ENCODE measurements at places on chromosomes 5 and 9.

DNA sequence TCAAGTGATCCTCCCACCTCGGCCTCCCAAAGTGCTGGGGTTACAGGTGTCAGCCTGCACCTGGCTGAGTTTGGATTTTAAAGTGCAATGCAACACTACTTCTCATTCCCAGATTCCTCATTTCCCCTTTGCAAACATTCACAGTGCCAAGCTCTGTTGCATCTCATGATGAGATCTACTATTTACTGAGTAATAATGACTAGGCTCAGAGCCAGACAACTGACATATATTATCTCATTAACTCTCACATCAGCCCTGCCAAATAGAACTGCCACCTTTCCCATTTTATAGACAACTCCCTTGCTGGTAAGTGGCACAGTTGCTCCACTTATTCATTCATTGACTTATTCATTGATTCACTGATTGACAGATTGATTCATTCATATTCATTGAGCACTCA lies 7.0 kb downstream of the PDE6A start:
- DNase-seq = no peak

DNA sequence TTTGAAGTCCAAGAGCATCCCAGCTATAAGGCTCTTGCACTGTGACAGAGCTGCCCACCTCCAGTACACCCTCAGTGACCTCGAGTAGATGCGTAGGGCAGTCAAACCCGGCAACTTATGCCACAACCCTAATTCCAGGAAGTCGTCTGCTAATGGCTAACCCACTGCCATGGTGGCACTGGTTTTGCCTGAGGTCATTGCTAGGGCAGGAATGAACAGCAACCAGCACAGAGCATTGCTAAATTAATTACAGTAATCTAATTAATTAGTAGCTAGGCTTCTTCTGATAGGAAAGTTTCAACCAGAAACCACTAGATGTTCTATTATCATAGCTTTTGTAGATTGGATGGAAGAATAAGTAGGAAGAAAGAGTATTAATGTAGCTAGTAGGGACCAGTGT lies 122.8 kb downstream of the DPYSL3 start:
- no peak for DNase-seq

- no peak for DNase-seq
Observed at GRCh38 chr9:13270734-13271133, 8.8 kb downstream of the MPDZ start.

DNA sequence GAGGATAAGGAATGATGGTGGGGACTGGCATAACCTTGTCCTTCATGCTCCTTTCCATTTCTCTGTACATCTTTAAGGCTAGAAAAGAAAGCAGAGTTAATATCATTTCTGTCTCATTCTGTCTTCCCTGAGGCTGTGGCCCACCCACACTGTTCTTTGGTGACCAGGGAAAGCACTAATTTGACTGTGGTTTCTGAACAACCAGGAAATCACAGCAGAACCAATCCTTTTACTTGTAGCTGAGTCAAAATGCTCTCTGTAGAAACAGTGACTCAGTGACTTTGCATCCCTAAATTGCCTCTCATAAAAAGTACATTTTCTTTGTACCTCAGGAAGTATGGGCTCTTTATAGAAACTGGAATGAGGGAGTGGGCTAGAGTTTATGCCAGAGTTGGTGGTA lies 28.1 kb downstream of the IL33 start:
- DNase-seq = no peak

DNA sequence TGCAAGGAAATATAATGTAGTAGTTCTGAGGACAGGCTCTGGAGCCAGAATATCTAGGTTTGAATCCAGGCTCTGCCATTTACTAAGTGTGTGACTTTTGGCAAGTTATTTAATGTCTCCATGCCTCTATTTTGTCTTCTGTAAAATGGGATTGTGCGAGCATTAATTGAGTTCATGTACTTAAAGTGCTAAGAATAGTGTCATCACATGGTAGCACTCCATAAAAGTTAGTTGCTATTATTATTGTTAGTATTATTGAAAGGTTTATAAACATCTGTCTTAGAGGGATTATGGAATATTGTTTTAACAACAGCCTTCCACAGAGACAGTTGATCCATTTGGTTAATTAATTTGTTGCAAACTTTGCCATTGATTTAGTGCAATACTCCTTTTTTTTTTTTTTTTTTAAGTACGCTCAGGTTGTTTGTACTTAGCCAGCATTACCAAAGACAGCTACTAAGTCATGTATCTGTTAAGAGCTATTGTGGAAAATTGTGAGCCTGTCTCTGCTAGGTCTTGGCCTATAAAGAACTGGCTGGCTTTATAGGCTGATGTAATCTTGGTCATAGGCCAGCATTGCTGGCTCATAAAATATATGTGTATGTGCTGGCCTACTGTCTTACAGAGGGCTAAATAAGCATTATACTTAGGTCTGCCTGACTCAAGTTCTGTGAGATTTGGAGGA lies 174.7 kb downstream of the WDR70 start:
- DNase-seq = no peak

GRCh38 chr9:36897019-36897418 lies 137.0 kb downstream of the PAX5 start:
- DNase-seq = no peak

DNA sequence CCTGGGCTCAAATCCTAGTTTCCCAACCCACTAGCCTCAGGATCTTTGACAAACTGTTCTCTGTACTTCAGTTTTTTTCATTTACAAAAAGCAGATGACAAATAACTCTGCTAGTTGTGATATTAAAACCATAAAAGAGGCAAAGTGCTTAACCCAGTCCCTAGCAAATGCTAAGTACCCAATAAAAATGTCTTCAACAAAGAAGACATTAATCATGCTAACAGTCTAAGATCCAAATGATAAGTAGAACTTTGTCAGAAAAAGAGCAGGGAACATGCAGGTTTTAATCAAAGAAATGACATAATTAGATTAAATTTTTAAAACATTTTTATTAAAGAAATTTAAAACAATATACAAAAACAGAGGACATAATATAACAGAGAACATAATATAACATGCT lies 203.0 kb upstream of the ADRA1B start:
- DNase-seq = no peak

GRCh38 chr5:10701567-10702039 lies 59.4 kb downstream of the DAP start:
- no peak for DNase-seq

DNA sequence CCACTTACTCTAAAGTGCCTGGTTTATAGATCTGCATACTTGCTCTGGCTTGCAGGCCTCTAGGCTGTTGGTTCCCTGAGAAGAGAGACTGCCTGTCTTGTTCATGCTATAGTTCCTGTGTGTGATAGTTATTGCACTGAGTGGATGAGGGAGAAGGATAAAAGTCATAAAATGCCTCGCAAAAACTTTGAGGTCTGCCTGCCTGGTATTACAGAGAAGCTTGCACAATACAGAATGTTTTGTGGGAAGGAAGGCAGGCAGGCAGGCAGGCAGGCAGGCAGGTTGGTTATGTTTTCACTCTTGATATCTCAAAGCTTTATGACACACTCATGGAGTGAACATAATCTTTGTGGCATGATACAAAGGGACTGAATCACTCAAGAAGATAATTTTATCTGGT lies 287.1 kb downstream of the SLIT3 start:
- DNase-seq = no peak

DNA sequence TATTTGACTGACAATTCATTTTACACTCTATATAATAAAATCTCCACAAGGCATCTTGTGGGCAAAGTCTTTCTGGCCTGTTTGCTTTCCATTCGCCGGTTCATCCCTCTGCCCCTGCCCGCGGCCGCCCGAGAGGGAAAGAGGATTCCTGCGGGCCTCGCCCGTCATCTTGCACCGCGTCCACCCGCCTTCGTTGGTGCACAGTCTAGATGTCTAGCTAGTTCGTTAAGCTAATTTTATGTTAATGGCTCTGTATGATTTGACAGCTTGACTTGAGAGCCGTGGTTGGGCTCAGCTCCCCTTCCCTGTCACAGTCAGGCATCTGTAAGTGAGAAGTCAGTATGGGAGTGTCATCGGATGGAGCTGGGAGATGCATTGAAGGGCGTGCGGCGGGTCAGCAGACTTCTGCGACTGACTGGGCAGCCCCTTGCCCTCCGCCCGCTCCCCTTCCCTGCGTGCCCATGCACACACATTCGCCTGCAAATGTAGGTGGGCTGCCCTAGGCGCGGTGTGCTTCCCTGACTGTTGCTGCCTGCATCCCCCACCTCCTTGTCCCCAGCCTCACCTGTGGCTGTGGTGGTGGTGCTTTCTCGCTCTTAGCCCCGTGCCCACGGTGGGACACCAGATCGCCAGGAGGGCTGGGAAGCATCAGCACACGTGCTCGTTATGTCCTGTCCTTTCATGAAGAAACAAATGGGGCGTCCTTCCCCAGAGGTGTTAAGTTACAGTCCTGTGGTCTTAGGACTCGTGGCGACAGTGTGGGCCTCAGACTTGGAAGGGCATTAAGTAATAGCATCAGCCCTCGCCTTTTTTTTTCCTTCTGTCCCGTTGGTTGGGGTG lies 25.9 kb upstream of the PRDM12 start:
- no peak for DNase-seq

- no peak for DNase-seq
Observed at GRCh38 chr5:148848393-148849031, 22.1 kb downstream of the ADRB2 start.

DNA sequence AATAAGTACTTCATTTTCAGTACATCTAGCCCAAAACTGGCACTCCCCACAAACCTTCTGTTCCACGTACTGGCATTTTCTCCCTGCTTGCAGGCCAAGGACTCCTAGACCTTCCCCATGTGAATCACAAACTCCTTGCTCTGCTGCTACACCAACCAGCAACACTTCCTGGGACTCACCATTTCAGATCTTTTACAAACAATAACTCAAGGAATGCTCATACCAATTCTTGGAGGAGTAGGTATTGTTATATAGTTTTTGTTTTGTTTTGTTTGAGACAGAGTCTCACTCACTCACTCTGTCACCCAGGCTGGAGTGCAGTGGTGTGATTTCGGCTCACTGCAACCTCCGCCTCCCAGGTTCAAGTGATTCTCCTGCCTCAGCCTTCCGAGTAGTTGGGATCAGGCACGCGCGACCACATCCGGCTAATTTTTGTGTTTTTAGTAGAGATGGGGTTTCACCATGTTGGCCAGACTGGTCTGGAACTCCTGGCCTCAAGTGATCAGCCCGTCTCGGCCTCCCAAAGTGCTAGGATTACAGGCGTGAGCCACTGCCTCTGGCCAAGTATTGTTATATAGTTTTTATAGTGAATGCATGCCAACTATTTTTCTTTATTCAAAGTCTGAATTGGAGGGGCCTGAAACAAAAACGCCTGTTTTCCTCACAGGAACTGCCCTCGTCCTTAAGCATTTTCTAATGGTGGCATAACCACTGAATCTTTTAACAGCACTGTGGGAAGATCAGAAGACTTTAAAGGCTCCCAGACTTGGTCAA lies 210.8 kb downstream of the TSSK1B start:
- DNase-seq = no peak

- no peak for DNase-seq
Observed at GRCh38 chr9:15352306-15352705, 45.3 kb upstream of the TTC39B start.

DNA sequence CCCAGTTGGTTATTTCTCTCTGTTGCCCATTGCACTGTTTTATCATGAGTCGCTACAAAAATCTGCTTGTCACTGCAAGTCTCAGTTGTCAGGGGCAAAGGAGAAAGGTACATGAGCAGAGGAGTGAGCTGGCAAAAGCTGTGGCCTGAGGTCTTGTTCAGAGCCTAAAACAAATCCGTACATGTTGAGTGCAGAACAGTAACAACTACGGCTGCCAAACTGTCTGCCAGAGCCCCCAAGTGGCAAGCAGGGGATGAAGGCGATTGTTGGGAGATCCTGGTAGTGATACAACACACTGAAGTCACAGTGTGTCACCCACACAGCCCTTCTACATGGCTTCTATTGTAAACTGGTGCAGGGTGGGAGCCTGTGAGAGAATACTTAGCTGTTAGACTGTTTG lies 50.9 kb downstream of the BRINP1 start:
- DNase-seq = no peak

- DNase-seq = no peak
Observed at GRCh38 chr5:79513308-79513703, 628 bp downstream of the HOMER1 start.

DNA sequence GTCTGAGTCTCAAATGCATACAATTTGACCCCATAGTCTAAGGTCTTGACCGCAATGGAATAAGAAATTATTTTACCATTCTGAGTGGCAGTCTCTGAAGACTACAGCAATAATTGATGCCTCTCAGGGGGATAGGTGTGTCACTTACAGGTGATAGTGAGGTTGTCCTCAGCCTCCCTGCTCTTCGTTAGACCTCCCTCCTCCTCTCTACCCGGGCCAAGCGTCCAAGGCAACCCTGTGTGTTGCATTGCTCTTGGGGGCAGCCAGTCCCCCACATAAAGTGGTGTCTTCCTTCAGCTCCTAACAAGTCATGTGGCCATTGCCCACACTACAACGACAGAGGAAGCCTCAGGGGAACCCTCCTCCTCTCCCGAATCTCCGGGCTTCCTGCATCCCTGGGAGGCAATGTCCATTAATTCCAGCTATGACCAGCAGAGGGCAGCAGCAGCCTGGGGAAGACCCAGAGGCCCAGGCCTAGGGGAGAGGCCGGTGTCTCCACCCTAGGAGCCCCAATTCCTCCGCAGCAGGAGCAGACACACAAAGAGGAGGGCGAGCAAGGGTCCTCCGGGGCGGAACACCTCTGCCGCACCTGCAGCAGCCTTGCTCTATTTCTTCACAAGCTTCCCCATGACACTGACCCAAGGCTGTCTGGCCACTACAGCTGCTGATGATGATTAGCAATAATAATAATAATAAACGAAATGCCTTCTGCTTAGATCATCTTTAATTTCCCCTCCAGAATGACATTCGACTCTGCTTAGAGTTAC lies 134.8 kb downstream of the KCNIP1 start:
- DNase-seq = no peak

Data from AG04450 (cell line).